ENCODE measurements at places on chromosomes 3 and 15.

DNA sequence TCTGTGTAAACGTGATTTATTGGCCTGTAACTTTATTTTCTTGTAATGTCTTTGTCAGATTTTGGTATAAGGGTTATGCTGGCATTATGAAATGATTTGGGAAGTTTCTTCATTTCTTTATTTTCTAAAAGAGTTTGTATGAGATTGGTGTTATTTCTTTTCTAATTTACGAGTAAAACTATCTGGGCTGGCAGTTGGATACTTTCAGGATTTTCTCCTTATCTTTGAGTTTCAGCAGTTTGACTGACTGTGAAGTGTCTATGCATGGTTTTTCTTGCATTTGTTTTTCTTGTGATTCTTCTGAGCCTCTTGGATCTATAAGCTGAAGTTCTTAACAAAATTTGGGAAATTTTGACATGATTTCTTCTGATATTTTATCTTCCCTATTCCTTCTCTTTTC lies 18.1 kb downstream of the ADGRG7 start:
- DNase-seq = no peak

GRCh38 chr3:45967724-45968123 lies 24.5 kb downstream of the CXCR6 start:
- no peak for DNase-seq

GRCh38 chr3:148214705-148215104 lies 483.0 kb upstream of the AGTR1 start:
- DNase-seq = no peak

- no peak for DNase-seq
Observed at GRCh38 chr15:51374131-51374530, 32.7 kb downstream of the GLDN start.

DNA sequence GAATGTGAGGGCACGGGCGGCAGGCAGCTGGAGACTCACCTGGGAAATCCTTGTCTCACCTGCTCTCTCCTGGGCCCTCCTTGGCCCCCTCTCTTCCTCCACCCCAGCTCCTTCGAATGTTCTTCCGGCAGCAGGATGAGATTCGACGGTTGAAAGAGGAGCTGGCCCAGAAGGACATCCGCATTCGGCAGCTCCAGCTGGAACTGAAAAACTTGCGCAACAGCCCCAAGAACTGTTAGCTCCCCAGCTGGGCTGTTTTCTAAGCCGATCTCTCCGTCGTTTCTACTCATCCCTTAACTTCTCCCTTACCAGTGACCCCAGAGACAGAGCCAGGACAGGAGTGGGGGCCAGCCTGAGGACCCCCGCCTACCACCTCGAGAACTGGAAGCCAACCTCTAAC lies 95.0 kb downstream of the ANP32A start:
- DNase-seq = no peak

DNA sequence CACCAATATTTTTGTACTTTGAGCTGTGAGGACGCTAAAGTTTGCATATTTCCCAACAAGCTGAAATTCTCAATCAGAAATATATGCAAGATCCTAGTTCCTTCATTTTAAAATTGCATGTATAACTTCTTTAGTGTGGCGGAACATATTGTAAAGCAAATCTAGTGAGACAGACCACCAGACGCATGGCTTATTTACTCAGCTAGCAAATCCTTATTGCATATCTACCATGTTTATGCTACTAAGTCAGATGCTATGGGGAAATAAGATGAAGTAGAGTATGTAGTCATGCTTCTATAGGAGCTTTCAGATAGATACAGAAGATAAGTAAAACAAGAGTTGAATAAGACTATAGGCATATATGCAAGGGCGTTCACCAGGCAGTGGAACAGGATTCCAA lies 62.0 kb downstream of the C3orf70 start:
- no peak for DNase-seq

DNA sequence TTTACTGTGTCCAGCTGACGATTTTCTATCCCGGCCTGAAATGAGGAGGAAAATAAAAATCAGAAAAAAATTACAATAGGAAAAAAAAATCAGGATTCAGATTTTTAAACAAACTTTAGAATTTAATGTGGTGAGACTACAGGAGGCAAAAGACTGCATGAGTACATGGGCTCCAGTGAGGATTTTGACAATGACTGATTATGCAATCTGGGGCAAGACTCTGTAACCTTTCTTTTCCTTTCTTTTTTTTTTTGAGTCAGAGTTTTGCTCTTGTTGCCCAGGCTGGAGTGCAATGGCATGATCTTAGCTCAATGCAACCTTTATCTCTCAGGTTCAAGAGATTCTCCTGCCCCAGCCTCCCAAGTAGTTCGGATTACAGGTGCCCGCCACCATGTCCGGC lies 29.9 kb downstream of the SPG11 start:
- DNase-seq = no peak

DNA sequence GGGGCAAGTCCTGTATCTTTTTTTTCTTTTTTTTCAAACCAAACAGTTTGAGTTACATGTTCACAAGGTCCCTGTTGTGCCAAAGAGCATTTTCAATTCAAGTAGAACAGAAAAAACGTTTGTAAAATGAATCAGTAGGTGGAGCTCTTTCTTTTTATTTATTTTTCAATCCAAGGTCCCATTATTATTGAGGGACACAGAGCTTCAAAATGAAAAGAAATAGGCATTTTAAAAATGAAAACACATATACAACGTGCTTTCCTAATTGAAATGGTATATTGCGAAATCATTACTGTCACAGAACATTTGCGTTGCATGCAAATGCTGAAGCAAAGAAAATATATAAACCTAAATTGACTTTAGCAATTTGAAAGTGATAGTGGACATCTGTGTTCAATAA lies 711.0 kb downstream of the MECOM start:
- DNase-seq = no peak

- no peak for DNase-seq
Observed at GRCh38 chr15:73633991-73634495, 854 bp upstream of the NPTN start.

- DNase-seq = no peak
Observed at GRCh38 chr3:20225769-20226168, 39.8 kb upstream of the SGO1 start.

- no peak for DNase-seq
Observed at GRCh38 chr3:126321490-126321889, 35.7 kb downstream of the KLF15 start.

GRCh38 chr3:150158943-150159625 lies 188.4 kb upstream of the PFN2 start:
- no peak for DNase-seq

DNA sequence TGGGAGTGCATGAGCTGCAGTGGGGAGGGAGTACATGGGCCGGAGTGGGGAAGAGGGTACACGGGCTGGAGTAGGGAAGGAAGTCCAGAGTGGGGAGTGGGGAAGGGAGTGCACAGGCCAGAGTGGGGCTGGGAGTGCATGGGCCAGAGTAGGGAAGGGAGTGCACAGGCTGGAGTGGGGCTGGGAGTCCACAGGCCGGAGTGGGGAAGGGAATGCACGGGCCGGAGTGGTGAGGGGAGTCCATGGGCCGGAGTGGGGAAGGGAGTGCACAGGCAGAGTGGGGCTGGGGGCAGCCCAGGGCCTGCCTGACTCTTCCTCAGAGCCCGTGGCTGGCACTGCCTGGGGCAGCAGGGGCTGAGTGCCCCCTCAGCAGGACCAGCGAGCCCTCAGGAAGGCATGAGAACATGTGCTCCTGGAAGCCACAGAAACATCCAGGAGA lies 40.7 kb downstream of the KLF15 start:
- DNase-seq = no peak

GRCh38 chr3:184538666-184539431 lies 22.7 kb upstream of the EPHB3 start:
- DNase-seq = no peak

DNA sequence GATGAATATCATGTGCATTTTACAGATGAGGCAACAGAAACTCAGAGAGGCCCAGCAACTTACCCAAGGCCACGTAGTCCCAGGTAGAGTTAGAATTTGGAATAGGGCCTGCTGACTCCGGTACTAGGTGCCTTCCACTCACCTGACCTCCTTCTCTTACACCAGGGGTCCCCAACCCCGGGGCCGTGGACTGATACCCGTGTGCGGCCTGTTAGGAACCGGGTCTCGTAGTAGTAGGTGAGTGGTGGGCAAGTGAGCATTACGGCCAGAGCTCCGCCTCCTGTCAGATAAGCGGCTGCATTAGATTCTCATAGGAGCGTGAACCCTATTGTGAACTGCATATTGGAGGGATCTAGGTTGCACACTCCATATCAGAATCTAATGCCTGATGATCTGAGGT lies 64.8 kb downstream of the SMAD3 start:
- DNase-seq = no peak

DNA sequence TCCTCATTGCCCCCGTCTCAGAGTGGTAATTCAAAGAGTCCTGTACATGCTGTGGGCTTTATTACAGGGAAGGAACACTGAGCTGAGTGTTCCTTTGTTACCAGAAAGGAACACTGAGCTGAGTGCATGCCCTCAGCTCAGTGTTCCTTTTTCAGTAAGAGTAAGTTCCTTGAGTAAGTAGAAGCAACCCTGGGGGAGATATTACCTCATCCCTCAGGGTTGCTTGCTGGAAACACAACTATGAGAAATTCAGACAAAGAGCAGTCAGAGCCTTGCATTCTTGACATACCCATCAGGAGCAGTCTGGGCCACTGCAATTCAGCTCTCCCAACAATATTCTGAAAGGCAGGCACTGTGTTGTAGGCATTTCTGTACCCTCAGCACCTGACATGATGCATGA lies 17.0 kb downstream of the CHRM5 start:
- DNase-seq = no peak

DNA sequence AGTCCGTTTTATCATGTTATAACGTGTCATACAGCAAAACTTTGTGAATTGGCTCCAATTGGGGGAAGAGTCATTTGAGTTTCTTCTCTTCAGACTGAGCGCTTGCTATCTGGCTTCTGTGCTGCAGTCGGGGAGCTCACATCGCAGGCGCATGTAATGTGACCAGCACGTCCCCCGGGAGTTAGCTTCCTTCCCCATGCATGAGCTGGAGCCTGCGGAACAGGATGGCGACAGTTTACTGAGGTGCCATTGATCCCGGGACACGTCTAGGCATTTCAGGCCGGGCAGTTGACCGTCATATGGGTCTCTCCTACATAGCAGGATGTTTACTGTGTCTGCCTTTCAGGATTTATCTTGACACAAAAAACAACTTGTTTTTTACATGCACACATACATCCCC lies 44.8 kb downstream of the CMTM8 start:
- no peak for DNase-seq

DNA sequence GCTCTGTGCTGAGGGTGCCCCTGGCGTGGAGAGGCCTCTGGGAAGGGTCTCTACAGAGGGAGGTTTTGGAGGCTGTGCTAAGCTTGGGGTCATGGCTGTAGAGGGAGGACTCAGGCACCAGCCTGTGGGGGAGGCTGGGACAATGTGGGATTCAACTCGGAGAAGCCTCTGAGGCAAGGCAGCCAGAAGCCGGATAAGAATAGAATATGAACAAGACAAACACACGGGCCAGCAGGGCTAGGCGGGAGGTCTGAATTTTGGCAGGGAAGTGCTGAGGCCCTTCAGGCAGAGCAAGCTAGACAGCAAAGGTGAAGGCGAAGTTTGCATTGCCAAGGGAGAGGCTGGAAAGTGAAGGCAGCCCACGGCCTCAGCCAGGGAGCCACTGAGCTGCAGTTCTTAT lies 612.1 kb upstream of the NR2F2 start:
- DNase-seq = no peak

DNA sequence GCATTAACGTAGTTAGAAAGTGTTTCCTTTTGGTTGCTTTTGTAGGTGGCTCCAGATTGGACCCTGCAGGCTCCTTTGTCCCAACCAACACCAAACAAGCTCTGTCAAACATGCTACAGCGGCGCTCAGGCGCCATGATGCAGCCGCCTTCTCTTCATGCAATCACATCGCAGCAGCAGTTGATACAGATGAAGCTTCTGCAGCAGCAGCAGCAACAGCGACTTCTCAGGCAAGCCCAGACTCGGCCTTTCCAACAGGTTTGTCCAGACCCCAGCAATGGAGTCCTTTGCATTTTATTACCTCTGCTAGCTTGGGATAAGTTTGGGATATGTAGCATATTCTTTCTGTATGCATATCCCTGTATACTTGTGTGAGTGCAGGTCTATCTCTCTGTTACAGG lies 10.1 kb upstream of the P2RY12 start:
- no peak for DNase-seq

DNA sequence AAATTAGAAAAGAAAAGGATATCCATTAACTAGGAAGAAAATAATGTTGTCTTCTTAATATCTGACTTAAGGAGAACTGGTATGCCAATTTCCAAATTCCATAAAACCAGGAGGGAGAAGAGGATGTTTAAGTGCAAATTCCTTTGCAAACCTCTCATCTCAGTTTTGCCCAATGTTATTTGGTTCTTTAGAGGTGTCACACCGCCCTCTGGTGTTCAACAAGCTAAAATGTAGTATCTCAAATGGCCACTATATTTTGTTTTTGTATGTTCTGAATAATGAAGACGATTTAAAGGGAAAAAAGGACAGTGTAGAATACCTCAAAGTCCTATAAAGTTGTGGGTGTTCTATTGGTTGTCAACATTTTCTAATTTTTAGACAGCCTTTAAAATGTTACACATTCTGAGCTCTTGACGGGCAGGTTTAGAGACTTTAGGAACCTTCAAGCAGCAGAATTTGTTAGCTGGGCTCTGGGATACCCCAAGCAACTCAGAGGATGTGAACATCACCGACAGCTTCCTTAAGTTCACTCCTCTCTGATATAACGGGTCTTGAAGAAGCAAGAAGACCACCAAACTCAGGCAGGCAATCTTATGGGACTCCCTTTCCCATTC lies 458.3 kb downstream of the MFSD1 start:
- no peak for DNase-seq

- DNase-seq = no peak
Observed at GRCh38 chr3:140341817-140342403, 336.0 kb upstream of the TRIM42 start.

DNA sequence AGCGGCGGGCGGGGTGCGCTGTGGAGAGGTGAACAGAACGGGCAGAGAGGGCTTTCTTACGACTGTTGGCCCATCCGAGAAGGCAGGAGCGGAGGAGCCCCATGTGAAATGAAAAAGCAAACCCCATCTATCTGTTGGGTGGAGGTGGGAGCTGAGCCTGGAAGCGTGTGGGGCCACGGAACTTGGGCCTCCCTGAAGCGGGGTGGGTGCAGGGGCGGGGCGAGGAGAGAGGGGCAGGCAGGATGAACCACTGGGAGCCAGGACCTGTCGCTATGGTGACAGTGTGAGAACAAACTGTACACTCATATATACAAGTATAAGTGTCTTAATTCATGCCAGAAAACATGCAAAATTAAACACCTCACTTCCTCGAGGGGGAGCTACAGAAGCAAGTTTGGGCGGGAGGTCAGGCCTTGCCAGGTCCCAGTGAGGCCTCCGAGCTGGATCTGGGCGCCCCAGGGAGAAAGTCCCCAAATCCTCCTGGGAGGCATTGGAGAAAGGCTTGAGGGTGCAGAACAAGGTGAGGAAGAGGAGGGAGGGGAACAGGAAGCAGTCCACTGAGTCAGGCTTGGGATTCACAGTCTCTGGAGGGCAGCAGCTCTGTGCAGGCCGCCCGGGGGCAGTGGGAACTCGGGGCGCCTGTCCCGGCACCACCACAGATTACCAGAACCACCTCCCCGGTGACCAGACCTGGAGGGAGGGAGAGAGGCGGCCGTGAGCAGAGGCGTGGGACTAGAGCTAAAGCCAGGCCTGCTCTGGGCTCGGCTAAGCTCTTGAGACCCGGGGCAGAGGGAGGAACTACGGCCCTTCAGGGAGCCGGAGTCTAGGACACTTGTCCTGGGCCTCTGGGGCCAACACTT lies 34.8 kb downstream of the RBPMS2 start:
- DNase-seq = peak; percentile 41
